Karpas-422 (cell line): ENCODE measurements at places on chromosomes 13 and 19. TPM values are rescaled to one million over a fixed set of nuclear protein-coding genes. Genes with fewer than 3 reads are reported as not detected.

- H3K27ac ChIP-seq, result no peak overlapping the region
- 0 out of 2 replicates have a peak, but pooled peaks cover 6% of the 10 kb centered on the region for H3K36me3 ChIP-seq
- no peak overlapping the region for H3K4me3 ChIP-seq
- peaks cover 39% of the 10 kb centered on the region for H3K4me1 ChIP-seq
- no peak for DNase-seq
- no peaks in the 10 kb centered on the region for H3K27me3 ChIP-seq
Observed at GRCh38 chr13:25281935-25282332, 5.4 kb downstream of the MTMR6 start.

DNA sequence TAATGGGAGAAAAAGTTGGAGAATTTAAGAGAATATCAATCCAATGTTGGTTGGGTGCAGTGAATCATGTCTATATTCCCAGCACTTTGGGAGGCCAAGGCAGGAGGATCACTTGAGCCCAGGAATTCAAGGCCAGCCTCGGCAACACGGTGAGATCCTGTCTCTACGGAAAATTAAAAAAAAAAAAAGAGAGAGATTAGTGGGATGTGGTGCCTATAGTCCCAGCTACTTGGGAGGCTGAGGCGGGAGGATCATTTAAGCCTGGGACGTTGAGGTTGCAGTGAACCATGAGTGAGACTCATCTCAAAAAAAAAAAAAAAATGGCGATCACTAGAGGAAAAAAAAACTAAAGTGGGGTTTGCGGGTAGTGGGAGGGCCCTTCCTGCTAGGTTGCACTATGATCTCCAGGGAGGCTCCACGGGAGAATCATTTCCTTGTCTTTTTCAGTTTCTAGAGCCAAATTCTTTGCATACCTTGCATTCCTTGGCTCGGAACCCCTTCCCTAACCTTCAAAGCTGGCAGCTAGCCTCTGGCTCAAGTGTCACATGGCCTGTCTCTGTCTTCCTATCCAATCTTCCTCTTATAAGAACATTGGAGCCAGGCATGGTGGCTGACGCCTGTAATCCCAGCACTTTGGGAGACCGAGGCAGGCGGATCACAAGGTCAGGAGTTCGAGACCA is 5.8 kb upstream of the ERCC2 start:
- H3K27ac ChIP-seq, result no peak overlapping the region
- H3K4me1 ChIP-seq, result peaks cover 4% of the 10 kb centered on the region; the same call in 1 of the 2 replicates
- DNase-seq, result no peak
- H3K27me3 ChIP-seq, result no peaks in the 10 kb centered on the region
- no peak overlapping the region for H3K4me3 ChIP-seq

DNA sequence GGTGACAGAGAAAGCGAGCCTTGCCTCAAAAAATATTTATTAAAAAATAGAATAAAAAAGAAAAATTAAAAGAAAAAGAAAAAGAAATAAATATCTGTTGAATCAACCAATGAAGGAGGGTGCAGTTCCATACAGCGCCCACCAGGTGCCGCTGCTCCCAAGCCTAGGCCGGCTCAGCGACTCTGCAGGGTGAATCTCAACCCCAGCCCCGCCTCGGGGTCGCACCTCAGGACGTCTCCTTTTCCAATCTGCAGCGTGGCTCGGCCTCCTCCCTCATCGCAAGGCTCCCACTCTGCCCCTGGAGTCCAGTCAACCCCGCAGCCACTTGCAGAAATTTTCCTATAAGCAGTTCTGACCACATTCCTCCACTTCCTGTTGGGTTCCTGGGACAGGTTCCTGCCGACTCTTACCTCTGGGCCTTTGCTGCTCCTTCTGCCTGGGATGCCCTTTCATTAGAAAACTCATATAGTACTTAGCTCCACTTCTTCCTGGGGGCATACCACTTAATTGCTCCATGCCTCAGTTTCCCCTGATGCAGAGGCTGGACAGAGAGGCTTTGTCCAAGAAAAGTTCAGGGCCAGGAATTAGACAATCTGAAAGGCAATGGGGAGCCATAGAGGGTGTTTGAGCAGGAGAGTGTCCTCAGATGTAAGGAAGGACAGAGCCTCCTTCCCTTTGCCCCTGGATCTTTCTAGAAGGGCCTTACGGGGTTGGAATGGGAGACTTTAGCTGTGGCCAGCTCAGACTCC is 24.3 kb downstream of the NFILZ start:
- no peaks in the 10 kb centered on the region for H3K4me1 ChIP-seq
- no peaks in the 10 kb centered on the region for H3K27me3 ChIP-seq
- H3K36me3 ChIP-seq, result no peaks in the 10 kb centered on the region
- peak; percentile 79 for DNase-seq

DNA sequence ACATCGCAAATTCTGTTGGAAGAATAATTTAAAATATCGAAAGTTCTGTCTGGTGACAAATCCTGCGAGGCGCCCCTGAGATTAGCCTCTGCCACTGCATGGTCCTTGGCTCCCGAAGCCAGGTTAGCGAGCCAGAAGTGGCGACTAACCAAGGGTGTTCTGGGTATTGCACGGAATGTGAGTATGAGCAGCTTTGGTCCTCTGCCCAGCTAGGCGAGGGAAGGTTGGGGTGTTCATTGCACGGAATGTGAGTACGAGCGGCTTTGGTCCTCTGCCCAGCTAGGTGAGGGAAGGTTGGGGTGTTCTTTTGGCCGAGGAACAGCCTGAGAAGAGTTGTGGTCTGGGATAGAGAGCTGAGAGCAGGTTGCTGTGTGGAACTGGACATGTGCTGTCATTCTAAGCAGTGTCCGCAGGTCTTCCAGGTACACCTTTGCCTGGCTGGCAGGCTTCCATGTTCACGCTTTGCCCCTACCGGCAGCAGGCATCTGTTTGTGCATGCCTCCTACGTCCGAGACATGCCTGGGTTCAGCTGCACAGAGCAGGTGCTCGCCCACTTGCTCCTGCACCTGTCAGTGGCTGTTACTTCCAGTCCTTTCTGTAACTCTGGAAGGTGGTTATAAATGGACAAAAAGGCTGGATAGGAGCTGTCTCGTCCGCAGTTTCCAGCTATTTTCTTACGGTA is 18.3 kb upstream of the TEX29 start:
- H3K4me3 ChIP-seq, result no peak overlapping the region
- no peak for DNase-seq
- no peak overlapping the region for H3K27ac ChIP-seq

DNA sequence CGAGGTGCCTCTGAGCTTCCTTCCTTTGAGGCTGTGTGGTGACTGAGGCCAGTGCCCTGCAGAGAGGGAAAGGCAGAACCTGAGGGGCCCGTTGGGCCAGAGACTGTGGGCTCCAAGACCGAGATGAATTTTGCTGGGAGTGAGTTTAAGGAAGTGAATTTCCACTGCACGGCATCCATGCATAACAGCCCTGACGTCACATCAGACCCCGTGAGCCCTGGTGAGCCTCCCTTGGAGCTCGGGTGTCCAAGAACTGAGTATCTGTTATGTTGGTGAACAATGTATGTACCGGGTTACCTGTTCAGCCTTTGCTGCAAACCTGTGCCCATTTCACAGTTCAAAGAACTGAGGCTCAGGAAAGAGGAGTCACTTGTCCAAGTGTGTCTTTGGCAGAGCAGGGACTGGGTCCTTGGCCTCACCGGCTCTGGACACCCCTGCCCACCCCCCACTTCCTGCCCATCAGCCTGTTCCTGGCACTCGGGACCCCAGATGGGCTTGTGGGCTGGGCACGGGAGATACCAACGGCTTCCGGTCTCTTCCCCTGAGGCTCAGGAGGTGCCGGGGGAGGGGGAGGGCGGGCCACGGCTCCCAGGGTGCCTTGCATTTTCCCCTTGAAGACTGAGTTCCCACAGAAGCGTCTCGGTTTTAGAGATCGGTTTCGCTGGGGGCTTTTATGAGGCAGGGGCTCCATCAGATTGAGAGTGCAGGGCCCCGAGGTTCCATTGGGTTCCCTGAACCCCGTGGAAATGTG is 33.7 kb downstream of the NFILZ start:
- H3K36me3 ChIP-seq, result no peaks in the 10 kb centered on the region
- DNase-seq, result no peak
- no peak overlapping the region for H3K4me3 ChIP-seq
- H3K27me3 ChIP-seq, result no peaks in the 10 kb centered on the region
- H3K4me1 ChIP-seq, result no peaks in the 10 kb centered on the region
- no peak overlapping the region for H3K27ac ChIP-seq

- H3K27ac ChIP-seq, result no peak overlapping the region
- H3K36me3 ChIP-seq, result no peaks in the 10 kb centered on the region
- H3K4me3 ChIP-seq, result no peak overlapping the region
- H3K27me3 ChIP-seq, result no peaks in the 10 kb centered on the region
Observed at GRCh38 chr13:36919171-36919832, 736 bp downstream of the SMAD9 start.

DNA sequence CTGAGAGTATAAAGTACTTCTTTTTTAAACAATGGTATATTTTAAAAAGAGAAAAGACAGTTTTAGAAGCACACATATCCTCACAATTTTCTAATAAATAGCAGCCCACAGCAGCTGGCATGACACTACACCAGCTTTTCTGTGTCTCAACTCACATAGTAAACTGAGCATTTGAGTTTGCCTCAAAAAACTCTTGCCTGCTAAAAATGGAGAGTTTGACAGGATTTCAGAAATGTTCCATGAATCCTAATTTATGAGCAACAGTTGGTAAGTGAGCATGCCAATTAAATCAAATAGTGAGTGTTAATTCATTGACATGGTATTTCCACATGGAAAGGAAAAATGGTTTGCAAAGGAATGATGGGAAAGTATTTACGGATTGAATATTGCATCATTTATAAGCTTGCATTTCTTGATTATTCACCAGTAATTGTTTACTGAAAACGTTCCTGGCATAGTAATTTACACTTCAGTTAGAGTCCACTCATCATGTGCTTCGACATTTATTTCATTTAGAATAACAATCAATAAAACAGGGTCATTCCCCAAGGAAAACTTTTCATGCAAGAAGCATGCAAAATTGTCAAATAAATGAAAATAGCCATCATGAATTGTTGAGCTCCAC is 323.0 kb downstream of the EFNB2 start:
- no peaks in the 10 kb centered on the region for H3K4me1 ChIP-seq
- H3K27me3 ChIP-seq, result no peaks in the 10 kb centered on the region
- no peak overlapping the region for H3K27ac ChIP-seq

GRCh38 chr13:106152047-106152446 is 383.4 kb downstream of the EFNB2 start:
- H3K36me3 ChIP-seq, result no peaks in the 10 kb centered on the region
- no peaks in the 10 kb centered on the region for H3K27me3 ChIP-seq
- H3K27ac ChIP-seq, result no peak overlapping the region
- H3K4me3 ChIP-seq, result no peak overlapping the region

- no peaks in the 10 kb centered on the region for H3K36me3 ChIP-seq
- H3K4me3 ChIP-seq, result no peak overlapping the region
- H3K27ac ChIP-seq, result no peak overlapping the region
- DNase-seq, result no peak
- no peaks in the 10 kb centered on the region for H3K27me3 ChIP-seq
Observed at GRCh38 chr13:111845621-111846351, 221.2 kb upstream of the SOX1 start.

- H3K27me3 ChIP-seq, result no peaks in the 10 kb centered on the region
- H3K36me3 ChIP-seq, result no peaks in the 10 kb centered on the region
- H3K4me1 ChIP-seq, result no peaks in the 10 kb centered on the region
- no peak overlapping the region for H3K4me3 ChIP-seq
Observed at GRCh38 chr13:110108348-110109139, 198.4 kb downstream of the COL4A1 start.

GRCh38 chr13:78024996-78025395 is 106.4 kb upstream of the EDNRB start:
- H3K27ac ChIP-seq, result no peak overlapping the region
- H3K27me3 ChIP-seq, result no peaks in the 10 kb centered on the region
- H3K36me3 ChIP-seq, result no peaks in the 10 kb centered on the region

DNA sequence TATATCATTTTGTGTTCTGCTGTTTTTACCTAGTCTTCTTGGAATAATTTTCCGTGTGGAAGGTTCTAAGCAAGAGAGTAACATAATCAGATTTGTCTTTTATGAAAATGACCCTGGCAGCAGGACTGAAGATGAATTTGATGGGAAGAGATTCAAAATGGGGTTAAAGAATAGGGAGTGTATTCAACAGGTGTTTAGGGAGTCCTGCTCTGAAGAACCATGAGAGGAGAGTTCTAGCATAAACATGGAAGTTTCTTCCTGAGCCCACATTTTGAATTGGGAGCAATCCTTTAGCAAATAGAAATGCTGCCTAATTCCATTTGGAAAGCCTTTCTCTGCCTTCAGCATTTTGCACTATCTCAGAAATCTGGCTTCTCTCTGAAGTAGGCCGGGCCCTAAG is 127.0 kb downstream of the CDK8 start:
- DNase-seq, result no peak
- H3K4me3 ChIP-seq, result no peak overlapping the region
- no peaks in the 10 kb centered on the region for H3K36me3 ChIP-seq
- peaks cover 5% of the 10 kb centered on the region for H3K4me1 ChIP-seq
- no peak overlapping the region for H3K27ac ChIP-seq

GRCh38 chr13:53907891-53908290 is 879.3 kb downstream of the OLFM4 start:
- no peaks in the 10 kb centered on the region for H3K36me3 ChIP-seq
- H3K4me3 ChIP-seq, result no peak overlapping the region
- no peaks in the 10 kb centered on the region for H3K4me1 ChIP-seq
- no peaks in the 10 kb centered on the region for H3K27me3 ChIP-seq

- H3K4me3 ChIP-seq, result no peak overlapping the region
- no peak for DNase-seq
- no peak overlapping the region for H3K27ac ChIP-seq
- H3K4me1 ChIP-seq, result peaks cover 38% of the 10 kb centered on the region
- H3K27me3 ChIP-seq, result no peaks in the 10 kb centered on the region
- H3K36me3 ChIP-seq, result no peaks in the 10 kb centered on the region; the same call in 1 of the 2 replicates
Observed at GRCh38 chr19:49848938-49849337, 2.0 kb upstream of the PTOV1 start.

DNA sequence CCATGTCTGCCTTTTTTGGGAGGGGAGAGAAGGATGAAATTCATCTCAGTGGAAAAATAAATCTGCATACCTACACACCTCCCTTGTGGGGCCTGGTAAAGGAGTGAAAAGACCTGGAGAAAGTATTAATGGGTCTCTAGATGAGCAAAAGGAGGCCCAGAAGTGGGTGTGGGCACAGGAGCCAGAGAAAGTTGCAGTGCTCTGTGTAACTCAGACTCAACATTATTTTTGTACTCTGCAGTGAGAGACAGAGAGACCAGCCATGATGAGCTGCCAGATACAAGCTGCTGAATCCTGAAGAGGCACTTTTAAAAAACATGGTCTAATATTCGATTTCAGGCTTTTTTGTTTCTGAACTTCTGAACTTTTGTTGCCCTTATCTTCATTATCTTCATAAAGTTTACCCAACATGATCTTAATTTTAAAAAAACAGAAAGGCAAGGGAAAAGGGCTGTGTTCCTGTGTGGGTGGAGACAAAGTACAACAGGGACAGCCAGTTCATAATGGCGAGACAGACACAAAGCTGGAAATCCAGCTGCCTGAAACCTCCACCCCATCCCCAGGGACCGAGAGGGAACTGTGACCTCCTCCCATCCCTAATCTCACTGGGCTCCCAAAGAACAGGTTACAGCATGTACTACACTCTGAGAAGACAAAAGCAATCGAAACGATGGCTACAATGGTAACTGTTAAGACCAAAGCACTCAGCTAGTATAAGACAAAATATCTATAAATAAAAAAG is 77.2 kb downstream of the KLF12 start:
- H3K4me3 ChIP-seq, result no peak overlapping the region
- DNase-seq, result peak; percentile 57
- peaks cover 71% of the 10 kb centered on the region for H3K4me1 ChIP-seq
- no peaks in the 10 kb centered on the region for H3K27me3 ChIP-seq
- H3K36me3 ChIP-seq, result peaks cover 18% of the 10 kb centered on the region
- H3K27ac ChIP-seq, result peak overlapping the region; percentile 45

- H3K4me1 ChIP-seq, result peaks cover 17% of the 10 kb centered on the region
- no peaks in the 10 kb centered on the region for H3K27me3 ChIP-seq
Observed at GRCh38 chr13:46992383-46992952, 95.6 kb upstream of the HTR2A start.

The ACP7 gene
- not detected in 2 replicates for total RNA-seq

The POU4F1 gene
- not detected in 2 replicates for total RNA-seq

The C1QTNF9B gene
- not detected in 2 replicates for total RNA-seq

The SELENOV gene
- total RNA-seq, result not detected in 2 replicates

The CYP2A6 gene
- total RNA-seq, result not detected in 2 replicates

The INAFM1 gene
- 4.6 and 8.4 TPM in 2 replicates for total RNA-seq

The KLF1 gene
- total RNA-seq, result not detected in 2 replicates

The ZIK1 gene
- total RNA-seq, result 0.11 TPM in 2 replicates
